Stimulated activated naive B cell treated with anti-CD40 and anti-IgM and Interleukin-4, amounts not matched to agents 10 μg/mL and 1 μg/mL and 100 μg/mL, for 72 hours (primary cell): ENCODE measurements at places on chromosomes 7 and 10.
A peak's percentile ranks its signal among the peaks of the same experiment; 100 is the strongest.

DNA sequence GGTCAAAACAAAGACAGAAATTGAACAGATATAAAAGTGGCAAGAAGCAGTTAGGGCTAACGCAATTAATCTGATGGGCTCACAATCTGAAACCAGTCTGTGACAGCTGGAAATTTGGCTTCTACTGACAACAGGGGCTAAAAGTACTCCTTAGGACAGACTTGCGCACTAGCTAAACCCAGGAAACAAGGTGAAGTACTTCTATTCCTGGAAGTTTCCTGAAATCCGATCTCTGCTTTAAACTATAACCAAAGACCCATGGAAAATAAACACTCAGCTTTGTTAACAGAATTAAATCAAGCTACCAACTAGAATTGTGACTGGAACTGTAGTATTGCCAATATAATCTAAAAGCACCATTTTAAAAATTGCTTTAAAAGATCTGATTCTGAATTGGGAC lies 520.2 kb upstream of the ZWINT start:
- DNase-seq, result no peak

DNA sequence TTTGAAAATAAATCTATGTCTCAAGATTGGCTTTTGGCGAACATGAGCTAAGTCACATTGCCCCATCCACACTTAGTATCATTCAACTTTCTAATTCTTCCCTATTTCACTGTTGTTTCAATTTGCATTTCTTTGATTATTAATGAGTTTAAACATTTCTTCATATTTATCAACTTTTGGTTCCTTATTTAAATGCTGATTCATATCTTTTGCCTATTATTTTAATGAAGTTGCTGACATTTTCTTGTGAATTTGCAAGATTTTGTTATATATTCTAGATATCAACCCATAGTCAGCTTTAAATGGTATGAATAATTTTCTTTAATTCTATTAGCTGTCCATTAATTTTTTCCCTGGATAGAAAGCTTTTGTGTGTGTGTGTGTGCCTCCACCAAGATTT lies 14.4 kb upstream of the TSGA13 start:
- DNase-seq, result no peak

DNA sequence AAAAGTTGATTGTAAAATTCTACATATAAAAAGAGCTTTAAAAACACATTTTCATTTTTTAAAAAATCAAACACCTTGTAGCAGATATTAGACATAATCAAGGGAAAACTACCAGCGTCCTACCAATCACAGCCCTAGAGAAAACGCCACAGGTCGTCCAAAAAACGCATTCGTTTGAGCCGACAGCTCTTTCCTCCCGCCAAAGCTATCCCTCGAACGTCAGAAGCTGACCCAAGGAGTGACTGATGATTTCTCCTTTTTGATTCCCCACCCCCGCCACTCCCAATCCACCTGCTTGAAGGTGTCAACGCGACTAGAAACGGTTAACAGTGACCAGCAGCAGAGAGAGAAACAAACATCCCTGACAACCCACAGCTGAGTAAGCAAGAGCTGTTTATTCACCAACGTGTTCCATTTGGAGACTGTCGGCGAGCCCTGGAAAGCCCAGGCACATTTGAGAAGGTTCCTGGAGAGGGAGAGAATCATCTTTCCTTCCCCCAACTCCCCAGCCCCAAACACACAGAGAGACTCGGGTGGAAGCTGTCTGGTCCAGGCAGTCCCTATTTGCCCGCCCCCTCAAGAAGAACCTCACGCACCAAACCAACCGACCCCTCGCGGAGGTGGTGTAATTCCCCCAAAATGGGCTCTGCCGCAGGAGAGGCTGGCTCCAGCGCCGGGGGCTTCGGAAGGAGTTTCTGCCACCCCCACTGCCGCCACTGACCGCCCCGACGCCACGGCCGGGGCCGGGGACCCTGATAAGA lies 622 bp downstream of the CPEB3 start:
- peak; percentile 34 for DNase-seq

DNA sequence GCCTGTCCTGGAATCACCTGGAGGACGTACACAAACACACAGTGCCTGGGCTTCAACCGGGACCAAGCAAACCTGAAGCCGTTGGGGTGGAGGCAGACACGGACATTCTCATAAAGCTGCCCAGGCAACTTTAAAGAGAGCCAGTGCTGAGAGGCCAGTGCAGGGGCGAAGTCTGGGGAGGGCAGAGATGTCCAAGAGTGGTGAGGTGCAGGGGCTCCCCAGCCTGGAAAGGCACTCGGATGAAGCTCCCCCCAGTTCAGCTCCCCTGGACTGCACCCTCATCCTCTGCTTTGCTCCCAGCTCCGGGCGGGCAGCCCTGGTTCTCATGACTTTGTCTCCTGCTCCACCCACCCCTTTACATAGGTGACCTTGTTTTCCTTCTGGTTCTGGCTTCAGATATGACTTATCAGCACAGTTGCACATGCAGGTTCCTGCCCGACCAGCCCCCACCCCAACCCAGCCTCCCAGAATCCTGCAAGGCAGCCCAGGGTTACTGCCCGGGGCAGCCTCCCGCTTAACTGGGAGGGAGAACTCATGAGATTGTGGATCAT lies 60.8 kb upstream of the EEPD1 start:
- no peak for DNase-seq
